ENCODE measurements at places on chromosomes 5 and 9.

- DNase-seq: no peak
Measured at GRCh38 chr9:89955144-89955543, 350.3 kb downstream of the GADD45G start.

GRCh38 chr9:121550569-121551512 lies 51.2 kb upstream of the GGTA1 start:
- DNase-seq: peak; percentile 72

- no peak for DNase-seq
Measured at GRCh38 chr5:151432210-151432609, 15.2 kb upstream of the SLC36A1 start.

DNA sequence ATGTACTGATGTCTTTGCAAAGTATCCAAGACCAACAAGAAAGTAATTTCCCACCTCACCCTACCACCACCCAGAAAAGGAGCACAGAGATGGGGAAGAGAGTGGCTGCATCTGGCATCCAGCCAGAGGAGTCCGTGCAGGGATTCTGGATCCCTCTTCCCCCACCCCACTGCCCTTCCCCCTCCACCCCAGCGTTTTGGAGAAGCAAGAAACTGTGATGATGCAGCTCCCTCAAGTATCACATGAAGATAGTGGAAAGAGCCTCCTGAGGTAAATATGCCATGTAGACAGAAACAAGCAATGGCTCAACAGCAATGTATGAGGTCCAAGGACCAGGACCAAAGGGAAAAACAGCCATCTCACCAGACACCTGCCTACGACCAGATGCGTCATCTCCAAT lies 153.8 kb downstream of the DEPDC1B start:
- DNase-seq: no peak

DNA sequence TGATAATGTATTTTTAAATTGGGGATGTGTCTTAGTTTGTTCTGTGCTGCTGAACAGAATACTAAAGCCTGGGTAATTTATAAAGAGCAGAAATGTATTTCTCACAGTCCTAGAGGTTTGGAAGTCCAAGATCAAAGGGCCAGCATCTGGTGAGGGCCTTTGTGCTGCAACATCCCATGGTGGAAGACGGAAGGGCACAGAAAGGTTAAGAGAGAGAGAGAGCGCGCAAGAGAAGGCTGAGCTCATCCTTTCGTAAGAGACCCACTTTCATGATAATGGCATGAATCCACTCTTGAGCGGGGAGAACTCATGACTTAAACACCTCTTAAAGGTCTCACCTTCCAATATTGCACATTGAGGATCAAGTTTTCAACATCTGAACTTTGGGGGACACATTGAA lies 79.1 kb upstream of the GOLM1 start:
- DNase-seq: no peak

DNA sequence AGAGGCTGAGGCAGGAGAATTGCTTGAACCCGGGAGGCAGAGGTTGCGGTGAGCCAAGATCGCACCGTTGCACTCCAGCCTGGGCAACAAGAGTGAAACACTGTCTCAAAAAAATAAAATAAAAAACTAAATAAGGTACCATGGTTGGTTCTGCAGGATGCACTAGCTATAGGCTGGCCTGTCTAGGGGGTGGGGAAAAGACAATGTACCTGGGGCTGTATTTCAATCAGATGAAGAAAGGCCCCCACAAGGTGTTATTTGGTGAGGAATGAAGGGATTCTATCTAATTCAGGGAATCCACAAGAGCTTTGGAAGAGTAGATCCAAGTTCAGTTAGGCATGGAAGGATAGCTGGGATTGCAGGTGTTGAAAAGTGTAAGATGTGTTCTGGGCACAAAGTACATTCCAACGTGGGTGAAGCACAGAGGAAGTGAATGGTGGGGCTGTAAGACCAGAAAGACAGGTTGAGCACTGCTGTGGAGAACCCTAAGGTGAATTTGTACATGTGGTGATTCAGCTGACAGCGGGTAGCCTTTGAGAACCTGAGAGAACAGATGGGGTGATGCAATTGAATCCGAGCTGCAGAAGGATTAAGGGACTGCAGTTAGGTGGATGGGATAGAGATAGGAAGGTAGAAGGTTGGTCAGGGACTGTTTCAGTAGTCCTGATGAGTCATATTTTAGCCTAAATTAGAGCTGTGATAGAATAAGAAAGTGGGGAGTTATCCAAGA lies 71.8 kb downstream of the CAST start:
- DNase-seq: no peak
